ENCODE measurements at places on chromosomes 1 and 21. TPM values are rescaled to one million over a fixed set of nuclear protein-coding genes. Genes with fewer than 3 reads are reported as not detected.
A peak's percentile ranks its signal among the peaks of the same experiment; 100 is the strongest.

The PKNOX1 gene
- 19.4 TPM for total RNA-seq

The MKNK1 gene
- 35.4 TPM for total RNA-seq

The TNFRSF8 gene
- total RNA-seq: 0.71 TPM

The VPS45 gene
- 63.1 TPM for total RNA-seq

The RAB7B gene
- total RNA-seq: 1.8 TPM

The DSCAM gene
- total RNA-seq: 0.27 TPM

The CLEC20A gene
- total RNA-seq: not detected

DNA sequence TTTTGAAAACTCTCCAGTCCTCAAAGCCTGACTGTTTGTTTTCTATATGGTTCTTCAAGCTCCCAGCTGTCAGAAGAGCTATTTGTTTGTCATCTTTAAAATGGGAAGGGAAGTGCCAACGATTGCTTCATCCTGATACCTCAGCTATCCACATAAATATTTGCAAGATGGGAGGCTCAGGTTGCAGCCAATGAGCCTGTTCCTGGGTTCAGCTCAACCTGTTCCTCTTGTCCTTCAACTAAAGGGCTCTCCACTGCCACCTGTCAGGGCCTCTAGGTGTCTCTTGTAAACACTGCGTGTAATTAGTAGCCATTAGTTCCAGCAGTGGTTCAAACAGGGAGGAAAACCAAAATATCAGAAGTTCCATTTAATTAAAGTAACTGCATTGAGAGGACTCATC is 445.1 kb downstream of the AJAP1 start:
- no peak for DNase-seq

- peak; percentile 96 for DNase-seq
Measured at GRCh38 chr1:113978863-113979702, at the start of gene OLFML3. TSS of gene OLFML3 (plus strand) at chr1:113979474. CDS start at chr1:113979517, 43 bp downstream.

DNA sequence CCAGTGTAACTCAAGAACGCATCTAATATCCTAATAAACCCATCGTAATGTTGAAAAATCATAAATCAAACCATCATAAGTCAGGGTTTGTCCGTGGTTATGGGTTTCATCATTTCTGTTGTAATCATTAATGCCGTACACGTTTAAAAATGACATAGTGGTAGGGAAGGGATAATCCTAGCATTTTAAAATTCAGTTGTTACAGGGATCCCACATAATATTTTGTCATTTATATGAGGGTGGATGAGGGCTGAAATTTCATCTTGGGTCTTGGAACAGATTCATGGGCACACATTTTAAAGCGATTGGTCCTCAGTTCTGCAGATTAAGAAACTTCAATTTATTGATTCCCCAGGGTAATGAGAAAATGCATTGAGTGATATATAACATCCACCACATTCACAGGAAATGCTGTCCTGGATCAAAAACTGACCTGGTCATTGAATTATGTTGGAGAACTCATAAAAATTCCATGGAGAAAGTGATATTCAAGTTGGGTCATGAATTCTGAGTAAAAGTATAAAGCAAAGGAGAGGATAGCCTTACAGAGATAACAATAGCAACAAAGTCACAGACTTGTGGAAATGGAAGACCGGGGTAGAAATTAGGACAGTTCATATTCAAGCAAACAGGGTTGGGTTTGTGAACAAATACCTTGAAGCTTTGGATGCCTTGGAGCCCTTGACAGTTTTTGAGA is 1527.3 kb upstream of the TPTE start:
- DNase-seq: no peak

- DNase-seq: no peak
Measured at GRCh38 chr1:246503341-246503740, 3.7 kb downstream of the SMYD3 start.

DNA sequence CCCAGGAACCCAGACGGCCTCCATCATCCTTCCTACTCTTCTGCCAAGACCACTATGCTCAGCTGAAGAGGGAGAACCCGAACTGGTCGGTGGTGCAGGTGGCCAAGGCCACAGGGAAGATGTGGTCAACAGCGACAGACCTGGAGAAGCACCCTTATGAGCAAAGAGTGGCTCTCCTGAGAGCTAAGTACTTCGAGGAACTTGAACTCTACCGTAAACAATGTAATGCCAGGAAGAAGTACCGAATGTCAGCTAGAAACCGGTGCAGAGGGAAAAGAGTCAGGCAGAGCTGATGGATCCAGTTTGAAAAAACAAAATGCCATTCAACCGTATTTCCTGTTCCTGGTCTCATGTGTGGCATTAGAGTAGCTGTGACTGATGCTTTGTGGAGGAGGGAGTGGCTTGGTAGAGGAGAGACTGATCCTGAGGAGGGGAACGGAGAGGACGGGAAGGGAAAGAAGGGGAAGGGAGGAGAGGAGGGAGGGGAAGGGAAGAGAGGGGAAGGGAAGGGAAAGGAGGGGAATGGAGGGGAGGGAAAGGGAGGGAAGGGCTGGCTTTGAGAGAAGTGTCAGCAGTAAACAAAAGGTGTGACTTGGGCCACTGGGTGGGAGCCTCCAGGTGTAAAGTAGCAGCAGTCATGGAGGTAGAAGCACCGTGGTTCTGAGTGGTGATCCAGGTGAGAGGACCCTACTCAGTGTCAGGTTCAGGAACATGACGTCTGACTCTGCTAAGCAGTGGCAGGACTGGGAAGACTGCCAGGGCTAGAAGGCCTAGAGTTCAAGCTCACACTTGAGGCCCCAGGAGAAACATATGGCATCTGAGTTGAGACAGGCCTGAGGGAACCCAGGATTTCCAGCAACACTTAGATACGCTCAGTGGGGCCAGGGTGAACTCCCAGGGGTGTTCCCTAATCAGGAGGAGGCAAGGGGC is 846 bp downstream of the HMGB4 start:
- no peak for DNase-seq

GRCh38 chr1:232707142-232707541 is 77.2 kb upstream of the SIPA1L2 start:
- no peak for DNase-seq

DNA sequence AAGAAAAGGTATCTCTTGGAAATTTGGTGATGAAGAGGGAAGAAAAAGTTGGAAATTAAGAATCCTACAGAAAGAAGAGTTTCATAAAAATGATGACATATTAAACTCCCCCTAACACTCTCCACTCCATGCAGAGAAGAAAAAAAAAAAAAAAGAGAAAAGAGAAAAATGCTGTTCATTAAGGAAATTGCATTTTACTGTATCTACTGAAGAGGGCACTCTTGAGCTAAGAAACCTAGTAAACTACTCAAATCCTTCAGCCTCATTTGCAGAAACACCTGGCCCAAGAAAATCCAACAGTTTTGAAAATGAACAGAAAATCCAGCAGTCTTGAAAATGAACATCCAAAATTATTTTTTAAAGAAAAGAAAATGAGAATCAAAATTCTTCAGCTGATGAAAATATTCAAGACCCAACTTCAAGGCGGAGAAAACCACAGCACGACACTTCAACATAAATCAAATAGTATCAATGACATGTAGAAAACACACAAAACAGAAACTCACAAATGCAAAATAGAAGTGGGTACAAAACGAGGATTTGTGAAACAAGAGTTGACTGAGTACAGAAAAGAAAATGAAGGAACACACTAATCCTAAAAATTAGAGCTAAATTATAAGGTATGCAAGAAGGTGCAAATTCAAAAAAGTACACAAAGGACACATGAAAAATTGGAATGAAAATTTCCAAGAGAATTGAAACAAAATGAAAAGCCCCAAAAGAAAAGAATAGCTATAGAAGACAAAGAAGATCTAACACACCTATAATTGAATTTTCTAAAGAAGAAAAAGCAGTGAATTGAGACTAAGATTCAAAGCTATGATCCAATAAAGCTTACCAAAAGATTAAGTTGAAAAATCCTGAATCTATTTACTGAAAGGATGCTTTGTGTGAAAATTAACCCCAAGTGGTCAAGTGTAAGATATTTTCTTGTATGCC is 73.2 kb upstream of the DNAJC6 start:
- DNase-seq: no peak

DNA sequence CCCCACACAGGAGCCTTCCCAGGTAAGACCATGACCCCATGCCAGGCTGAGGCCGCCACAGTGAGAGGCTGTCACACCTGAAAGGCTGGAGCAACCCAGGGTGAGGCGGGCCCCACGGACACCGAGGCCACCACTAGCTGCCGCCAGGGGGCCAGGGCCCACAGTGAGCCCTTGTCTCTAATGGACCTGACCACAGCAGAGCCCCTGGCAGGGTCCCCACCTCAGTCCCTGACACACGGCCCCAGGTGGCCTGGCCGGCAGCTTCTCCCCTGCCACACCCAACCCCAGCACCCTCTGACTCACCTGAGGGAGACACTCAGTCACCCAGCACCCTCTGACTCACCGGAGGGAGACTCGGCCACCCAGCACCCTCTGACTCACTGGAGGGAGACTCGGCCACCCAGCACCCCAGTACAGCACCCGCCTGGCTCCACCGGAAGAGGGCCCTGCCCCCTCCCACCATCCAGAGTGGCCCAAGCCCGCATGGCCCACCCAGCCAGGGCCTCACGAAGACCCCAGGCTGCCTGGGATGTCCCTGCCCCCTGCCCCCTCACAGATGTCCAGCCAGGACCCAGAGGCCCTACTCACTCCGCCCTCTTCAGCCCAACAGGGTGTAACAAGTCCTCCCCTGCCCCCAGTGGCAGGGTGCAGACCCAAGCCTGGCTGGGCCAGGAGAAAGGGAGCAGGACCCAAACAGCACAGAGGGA is 4.4 kb downstream of the DVL1 start:
- DNase-seq: no peak

DNA sequence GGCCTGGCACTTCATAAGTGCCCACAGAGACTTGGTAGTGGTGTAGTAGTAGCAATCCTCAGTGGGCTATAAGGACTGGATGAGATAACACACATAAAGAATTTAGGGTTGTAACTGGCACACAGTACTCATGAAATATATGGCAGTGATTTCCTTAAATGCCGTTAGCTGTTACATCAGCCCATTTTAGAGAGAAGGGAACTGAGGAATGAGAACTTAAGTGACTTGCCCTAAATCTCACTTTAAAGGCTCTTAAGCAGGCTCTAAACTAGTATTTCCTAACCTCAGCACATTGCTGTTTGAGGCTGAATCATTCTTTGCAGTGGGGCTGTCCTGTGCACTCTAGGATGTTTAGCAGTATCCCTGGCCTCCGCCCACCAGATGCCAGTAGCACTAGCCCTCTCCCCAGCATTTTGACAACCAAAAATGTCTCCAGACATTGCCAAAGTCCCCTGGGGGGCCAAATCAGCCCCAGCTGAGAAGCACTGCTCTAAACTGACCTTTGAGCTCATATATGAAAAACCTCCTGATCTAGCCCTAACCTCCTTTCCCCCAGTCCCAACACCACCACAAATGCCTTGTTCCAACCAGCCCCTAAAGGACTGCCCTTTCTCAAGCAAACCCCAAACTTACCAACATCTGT is 11.6 kb downstream of the CAMK2N1 start:
- no peak for DNase-seq

DNA sequence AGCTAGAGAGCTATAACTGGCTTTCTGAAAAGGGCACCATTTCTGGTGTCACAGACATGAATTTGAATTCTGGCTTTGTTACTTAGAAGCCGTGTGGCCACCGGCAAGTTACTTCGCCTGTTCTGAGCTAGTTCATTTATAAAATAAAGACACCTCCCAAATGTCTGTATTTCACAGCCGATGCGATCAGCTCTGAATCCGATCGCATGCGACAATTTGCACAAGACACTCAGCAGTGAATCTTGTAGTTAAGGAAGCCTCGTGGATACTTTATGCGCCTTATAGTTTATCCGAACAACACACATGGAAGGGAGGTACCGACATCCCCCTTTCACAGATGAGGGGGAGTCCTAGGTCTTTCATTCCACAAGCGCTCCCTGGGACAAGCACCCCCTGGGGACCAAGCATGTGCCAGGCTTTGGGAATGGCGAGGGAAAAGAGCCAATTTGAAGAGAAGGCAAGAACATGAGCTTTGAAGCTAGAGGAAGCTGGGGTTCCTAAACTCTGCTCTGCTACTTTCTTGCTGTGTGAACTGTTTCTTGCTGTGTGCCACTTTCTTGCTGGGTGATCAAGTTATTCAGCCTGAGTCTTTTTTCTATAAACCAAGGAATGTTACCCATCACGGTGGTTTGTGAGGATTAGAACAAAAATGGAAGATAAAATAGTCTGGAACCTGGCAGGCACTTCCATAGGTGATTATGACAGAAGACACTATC is 3.9 kb downstream of the ID3 start:
- no peak for DNase-seq

DNA sequence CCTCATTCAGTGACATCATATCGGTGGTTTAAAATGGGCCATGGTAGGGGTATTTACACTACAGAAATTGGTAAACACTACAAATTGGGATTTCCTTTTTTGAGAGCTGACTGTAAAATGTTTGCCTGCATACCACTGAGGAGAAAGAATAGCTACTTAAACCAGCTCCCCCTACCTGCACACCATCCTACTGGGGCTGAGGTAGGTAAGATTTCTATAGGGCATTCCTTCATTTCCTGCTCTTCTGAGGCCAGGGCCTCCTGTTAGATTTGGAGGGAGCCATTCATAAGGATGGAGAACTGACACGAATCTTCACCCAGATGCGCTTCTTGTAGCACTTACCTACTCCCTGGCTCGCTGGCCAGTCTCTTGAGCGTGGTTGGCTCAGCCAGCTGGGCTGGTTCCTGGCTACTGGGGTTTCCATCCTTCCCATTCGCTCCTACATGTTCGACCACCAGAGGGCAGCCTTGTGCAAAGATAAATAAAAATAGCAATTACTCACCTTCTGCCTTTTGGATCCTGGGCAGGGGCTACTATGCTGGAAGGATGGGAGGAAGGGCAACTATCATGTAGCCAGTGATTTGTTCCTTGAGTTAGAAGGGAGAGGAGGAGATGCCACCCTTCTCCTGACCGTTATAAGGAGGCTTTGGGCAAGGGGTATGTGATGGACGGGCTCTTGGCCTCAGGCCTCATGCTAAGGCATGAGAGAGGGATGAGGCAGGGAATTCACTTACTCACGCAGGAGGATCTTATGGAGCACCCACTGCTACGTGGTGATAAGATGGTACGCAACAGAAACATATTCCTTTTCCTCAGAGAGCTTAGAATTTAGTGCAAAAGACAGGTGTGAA is 10.7 kb downstream of the OPTC start:
- peak; percentile 94 for DNase-seq

DNA sequence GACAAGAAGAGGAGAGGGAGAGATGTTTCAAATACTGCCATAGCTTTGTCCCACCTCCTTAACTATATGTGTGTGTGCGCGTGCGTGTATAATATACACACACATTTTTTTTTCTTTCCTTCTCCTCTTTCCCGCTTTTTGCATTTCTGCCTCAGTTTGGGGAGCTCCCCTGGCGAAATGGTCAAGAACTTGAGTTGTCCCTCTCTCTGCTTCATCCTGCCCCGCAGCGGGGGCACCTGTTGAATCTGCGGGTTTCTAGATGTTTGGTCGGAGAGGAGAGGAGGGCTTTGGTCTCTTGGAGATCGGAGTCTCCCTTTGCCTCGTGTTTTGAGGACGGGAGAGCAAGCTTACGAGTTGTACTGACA is 504 bp downstream of the SCCPDH start:
- DNase-seq: no peak

Measured in sigmoid colon (tissue), 7 donors.